WERI-Rb-1 (cell line): ENCODE measurements at places on chromosomes 7 and 10.

GRCh38 chr10:43824934-43825333 is 176.3 kb upstream of the ZNF32 start:
- DNase-seq = no peak

DNA sequence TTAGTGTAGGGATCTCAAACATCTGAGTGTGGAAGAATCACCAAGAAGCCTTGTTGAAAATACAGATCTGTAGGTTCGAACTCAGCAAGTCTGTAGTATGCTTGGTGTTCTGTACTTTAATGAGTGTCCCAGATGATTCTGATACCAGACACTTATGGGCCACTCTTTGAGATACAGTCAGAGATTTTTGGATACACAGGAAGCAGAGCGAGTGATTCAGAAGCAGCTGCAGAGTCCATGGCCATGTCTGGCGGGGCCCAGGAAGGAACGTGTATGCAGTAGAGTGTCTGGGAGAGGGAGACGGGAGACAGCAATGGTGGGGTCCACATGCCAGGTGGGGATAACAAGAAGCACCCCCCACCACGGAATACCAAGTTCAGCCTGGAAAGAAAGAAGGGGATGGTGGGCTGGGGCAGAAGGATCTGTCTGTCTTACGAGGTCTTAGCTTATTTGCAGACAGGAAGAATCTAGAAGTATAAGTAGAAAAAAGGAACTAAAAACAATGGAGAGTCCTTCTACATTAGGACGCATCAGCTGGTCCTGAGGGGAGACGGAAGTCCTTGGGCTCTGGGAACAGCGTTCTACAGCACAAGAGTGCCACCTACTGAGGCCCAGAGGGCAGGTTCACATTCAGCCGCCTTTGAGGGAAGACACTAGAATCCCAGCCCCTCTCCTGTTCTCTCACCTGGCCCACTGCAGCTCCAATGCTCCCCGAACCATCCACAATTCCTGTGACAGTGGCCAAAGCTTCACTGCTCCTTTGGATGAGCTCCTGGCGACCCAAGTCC is 55.4 kb downstream of the SLC37A3 start:
- peak; percentile 61 for DNase-seq

DNA sequence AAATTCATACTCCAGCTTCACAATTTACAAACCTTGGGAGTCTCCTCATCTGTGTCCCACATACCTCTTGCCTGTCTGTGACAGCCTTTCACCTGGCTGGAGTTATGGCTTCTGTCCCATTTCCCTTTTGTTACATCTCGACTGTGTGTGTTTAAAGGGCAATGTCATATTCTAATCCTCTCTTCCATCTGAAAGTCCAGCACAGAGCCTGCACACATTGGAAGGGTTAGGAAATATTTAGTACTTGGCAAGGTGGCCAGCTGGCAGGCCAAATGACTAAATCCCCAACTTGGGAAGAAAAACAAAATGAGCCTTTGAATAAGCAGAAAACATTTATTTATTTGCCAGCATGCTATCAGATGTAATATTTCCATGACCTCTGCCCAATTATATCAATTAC is 120.1 kb upstream of the STK17A start:
- DNase-seq = no peak

GRCh38 chr10:11049806-11050205 is 32.1 kb downstream of the CELF2 start:
- no peak for DNase-seq

- DNase-seq = no peak
Observed at GRCh38 chr10:20272608-20273007, 456.4 kb downstream of the PLXDC2 start.

GRCh38 chr10:69769395-69769992 is 32.2 kb upstream of the COL13A1 start:
- no peak for DNase-seq

DNA sequence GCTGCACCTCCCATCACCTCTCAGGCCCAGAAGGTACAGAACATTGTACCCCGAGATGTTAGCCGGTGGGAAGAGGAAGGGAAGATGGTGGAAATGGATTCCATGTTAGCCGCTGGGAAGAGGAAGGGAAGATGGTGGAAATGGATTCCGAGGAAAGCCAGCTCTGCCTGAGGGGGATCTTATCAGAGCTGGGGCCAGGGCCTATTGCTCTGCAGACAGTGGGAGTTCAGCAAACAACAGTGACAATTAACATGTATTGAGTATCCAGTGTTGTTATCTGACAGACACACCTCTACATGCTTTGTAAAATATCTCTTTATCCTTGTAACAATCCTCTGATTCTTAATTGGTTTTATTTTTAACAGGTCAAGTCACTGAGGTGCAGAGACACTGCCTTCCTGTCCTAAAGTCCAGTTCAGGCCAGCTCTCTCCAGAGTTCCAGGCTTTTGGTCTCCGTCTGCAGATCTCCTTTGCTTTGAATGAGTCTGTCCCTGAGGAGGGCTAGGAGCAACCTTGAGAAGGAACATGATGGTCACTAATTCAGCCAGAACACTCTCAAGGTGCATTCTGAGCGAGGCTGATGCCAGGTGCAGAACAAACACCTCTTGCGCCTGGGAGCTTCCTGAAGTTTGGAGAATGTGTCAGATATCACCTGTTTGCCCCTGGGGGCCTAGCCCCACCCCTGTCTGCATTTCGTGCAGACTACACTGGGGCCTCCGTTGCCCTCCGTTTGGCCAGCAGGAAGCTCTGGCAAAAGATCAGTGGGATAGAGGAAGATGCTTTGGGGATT is 82.4 kb upstream of the PODXL start:
- peak; percentile 23 for DNase-seq

DNA sequence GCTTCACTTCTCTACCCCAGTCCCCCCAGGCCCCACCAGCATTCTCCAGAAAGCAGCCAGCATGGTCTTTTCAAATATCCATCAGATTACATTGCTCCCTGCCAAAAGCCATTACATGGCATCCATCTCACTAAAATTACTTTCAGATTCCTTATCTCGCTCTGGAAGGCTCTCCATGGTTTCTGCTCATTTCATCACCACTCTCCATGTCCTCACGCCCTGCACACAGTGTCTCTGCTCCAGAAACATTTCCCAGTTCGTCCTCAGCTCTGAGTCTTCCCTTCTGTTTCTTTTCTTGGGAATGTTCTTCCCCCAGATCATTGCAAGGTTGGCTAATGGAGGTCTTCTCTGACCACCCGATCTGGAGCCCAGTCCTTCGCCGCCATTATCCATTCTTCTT is 499.1 kb downstream of the KCNMA1 start:
- DNase-seq = no peak

DNA sequence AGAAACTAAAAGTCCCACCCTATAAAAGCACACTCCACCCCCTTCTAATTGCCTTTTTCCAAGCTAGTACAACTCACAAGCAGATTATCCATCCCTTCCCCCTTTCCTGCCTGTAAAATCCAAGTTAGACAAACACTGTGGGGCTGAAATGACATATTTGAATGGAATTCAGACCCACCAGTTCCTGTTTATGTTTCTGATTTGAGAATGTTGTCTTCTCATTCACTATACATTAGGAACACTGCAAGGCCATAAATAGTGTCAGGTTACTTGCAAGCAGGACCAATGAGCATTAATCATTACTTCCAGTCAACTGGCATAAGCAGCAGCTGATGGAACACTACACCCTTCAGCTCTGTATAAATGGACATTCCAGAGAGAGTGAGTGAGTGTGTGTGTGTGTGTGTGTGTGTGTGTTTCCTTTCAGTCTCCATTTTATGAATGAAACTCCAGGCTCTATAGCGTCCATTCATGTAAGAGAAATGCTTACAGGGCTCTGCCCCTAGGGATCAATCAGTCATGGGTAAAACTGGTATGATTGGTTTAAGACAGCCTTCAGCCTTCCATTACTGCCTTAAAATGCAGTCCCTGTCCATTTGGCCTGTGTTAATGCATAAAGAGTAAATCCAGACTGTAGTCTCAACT is 69.3 kb downstream of the ETV1 start:
- no peak for DNase-seq

DNA sequence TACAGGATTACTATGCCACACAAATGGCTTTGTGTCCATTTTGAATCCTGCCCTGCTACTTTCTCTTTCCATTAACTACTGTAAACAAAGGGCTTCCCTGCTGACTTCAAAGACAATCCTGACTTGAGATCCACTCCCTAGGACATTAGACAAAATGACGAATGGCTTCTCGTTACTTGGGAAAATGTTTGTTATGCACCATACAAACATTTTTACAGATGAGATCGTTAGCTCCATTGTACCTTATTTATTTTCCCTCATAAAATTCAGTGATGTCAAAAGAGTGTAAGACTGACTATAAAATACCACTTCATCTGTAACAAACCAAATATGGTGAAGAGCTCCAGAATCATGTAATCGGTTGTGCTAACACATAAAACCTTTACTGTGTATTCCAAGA is 121.8 kb downstream of the CD36 start:
- DNase-seq = no peak

DNA sequence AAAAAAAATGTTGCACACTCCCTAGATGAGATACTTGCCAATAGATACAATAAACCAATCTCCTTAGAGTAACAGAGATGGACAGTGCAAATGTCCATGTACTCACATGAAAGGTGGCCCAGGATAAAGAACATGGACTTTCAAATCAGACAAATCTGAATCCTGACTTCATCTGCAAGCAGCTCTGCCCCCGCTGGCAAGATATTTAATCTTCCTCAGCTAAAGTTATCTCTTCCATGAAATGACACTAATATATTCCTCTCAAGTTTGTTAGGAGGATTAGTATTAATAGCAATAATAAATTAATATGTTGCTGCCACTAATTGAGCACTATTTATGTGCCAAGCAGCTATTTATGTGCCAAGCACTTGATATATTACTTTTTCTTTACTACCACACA is 148.6 kb upstream of the YAE1 start:
- no peak for DNase-seq

DNA sequence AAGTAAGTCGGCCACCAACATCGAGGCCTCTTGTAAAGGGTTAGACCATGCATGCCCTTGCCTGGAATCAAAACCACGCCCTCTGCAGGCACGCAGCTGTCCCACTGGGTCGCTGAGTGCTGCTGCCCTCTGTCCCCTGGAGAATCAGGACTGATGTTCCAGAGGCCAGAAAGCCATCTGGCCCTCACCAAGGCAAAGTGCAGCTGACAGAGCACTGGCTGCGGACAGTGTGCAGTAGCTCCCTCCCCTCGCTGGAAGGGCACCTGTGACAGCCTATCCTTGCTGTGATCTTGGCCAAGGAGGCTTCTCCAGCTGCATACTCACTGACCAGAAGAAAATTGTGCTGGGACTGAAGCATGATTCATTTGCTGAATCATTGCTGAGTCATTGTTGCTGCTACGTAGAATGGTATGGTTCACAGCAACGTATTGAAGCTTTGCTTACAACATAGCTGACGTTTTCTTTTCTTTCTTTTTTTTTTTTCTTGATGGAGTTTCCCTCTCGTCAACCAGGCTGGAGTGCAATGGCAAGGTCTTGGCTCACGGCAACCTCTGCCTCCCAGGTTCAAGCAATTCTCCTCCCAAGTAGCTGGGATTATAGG is 30.4 kb downstream of the DDC start:
- no peak for DNase-seq

- no peak for DNase-seq
Observed at GRCh38 chr7:34338961-34339526, 319.0 kb upstream of the NPSR1 start.

DNA sequence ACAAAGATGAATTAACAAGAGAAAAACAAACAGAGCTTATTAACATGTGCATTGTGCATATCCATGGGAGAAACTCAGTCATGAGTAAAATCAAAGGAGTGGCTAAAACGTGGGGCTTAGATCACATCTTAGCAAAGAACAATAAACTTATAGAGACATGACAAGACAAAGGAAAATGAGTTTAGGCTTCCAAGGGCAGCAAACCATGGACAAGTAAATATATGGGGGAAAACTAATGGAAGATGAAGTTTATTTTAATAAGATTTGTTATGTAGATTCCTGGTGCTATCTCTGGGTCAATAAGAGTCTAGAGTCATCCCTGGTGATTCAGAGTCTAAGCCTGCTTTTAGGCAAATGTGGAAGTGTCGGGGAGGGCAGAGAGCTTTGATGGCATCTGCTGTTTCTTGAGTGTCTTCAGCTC is 87.2 kb upstream of the PLPP4 start:
- DNase-seq = no peak

GRCh38 chr7:20735346-20736065 is 51.2 kb downstream of the SP8 start:
- DNase-seq = no peak

GRCh38 chr10:114767101-114767985 is 54.2 kb upstream of the FHIP2A start:
- peak; percentile 28 for DNase-seq

- DNase-seq = no peak
Observed at GRCh38 chr7:98249106-98249505, 2.9 kb downstream of the TECPR1 start.

- no peak for DNase-seq
Observed at GRCh38 chr7:126659124-126659523, 593.6 kb downstream of the GRM8 start.

GRCh38 chr10:98899018-98899417 is 336.6 kb downstream of the HPSE2 start:
- no peak for DNase-seq

DNA sequence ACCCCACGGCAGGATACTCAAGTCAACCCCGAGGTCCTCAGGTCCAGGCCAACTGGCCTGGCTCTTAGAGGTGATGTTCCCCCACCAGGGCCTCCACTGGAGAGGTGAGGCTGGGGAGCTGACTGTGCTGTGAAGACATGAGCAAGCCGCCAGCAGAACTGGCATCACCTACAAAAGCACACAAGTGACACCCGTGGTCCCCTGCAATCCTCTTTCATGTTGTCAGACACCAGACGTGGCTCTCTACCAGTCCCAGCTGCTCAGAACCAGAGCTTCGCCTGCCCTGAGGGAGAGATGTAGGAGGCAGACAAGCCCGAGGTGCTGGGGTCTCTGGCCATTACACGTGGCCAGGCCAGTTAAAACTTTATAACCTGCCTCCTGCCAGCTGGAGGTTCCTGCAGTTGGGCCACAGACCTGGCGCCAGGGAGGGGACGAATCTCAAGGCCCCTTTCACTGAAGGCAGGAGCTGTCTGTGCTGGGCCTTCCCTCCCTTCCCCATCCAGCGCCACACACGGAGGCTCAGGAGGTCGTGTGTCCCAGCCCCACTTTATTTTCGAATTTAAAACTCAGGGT is 2.2 kb downstream of the COMTD1 start:
- no peak for DNase-seq

GRCh38 chr10:101832325-101832771 is 11.3 kb downstream of the KCNIP2 start:
- DNase-seq = no peak

- no peak for DNase-seq
Observed at GRCh38 chr10:90935581-90936275, 14.8 kb upstream of the ANKRD1 start.

DNA sequence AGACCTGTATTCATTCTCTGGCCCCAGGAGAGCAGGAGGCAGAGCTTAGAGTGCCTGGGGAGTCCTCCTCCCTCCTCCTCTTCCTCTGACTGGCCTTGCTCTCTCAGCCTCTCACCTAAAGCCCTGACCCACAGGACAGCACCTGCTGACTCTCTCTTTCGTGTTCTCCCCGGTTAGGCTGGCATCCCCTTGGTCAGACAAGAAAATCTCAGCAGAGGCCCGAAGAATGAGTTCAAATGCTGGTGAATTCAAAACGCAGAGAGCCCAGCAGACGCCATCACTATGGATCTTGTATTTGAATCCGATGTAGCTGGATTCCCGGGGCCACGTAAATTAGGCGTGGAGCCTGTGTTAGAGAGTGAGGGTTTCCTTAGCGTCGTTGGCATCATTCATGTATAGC is 255.3 kb downstream of the KLF6 start:
- DNase-seq = no peak
